Heart right ventricle (tissue), 16 donors: ENCODE measurements at places on chromosomes 4 and X. TPM values are rescaled to one million over a fixed set of nuclear protein-coding genes. Genes with fewer than 3 reads are reported as not detected.

CETN2 gene
- 35.7 TPM for polyA plus RNA-seq

CSAG2 gene
- polyA plus RNA-seq = not detected

FAM184B gene
- 0.07 TPM for polyA plus RNA-seq

ASMTL gene
- 16.6 TPM for polyA plus RNA-seq

ADH1C gene
- polyA plus RNA-seq = 8.3 TPM

GAB1 gene
- polyA plus RNA-seq = 22.4 TPM

IL2RG gene
- polyA plus RNA-seq = 1.3 TPM

DNA sequence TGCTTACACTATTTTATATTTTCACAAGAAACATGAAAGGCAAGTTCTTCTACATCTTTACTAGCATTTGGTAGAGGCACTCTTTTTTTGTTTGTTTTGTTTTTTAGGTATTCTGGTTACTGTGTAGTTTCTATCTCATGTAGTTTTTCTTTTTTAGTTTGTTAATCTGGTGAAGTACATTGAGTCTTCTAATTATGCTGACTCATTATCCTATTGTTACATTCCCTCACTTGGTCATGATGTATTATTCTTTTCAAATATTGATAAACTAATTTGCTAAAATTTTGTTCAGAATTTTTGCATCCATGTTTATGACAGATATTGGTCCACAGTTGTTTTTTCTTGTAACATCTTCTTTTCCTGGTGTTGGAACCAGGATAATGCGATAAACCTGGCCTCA lies 4.7 kb downstream of the GK2 start:
- no peak for DNase-seq

- DNase-seq = no peak
Observed at GRCh38 chrX:84168574-84168973, 19.4 kb downstream of the RPS6KA6 start.

- no peak for DNase-seq
Observed at GRCh38 chrX:45449982-45450381, 249.3 kb upstream of the DIPK2B start.

GRCh38 chrX:71998836-71999509 lies 88.3 kb downstream of the NHSL2 start:
- peak; percentile 19 for DNase-seq

DNA sequence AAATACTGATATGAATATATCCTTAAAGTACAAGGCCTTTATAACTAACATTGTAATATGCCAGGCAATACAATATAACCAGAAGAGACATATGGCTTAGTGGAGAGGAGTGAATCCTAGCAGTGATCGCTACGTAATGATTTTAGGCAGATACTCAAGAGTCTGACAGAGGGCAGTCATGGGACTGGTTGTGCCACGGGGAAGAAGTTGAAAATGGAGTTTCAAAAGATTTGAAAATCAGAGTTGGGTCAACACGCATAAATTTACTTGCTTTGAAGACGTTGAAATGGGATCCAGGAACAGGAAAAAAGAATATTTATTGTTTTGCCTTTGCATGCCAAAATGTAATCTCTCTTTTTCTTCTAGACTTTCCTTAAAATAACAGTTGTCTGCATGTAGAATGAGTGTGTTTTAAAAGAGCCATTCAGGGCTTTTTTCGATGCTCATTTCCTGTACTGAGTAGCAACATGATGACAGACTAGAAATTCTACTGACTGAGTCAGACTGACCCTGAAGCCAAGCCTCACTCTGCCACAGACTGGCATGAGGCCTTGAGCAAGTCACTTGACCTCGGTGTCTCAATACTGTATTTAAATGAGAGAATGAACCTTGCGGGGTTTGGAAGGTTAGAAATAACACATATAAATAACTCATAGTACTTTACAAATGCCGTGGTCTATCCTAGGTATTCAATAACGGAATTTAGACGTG lies 8.1 kb upstream of the SMS start:
- no peak for DNase-seq

- no peak for DNase-seq
Observed at GRCh38 chr4:7828793-7829301, 110.8 kb downstream of the AFAP1 start.
